ENCODE measurements at places on chromosomes 12 and 14.

GRCh38 chr14:74859757-74860552 lies 16.0 kb downstream of the PROX2 start:
- no peak for DNase-seq

GRCh38 chr14:103385929-103386712 lies 906 bp downstream of the MARK3 start:
- DNase-seq, result peak; percentile 46

DNA sequence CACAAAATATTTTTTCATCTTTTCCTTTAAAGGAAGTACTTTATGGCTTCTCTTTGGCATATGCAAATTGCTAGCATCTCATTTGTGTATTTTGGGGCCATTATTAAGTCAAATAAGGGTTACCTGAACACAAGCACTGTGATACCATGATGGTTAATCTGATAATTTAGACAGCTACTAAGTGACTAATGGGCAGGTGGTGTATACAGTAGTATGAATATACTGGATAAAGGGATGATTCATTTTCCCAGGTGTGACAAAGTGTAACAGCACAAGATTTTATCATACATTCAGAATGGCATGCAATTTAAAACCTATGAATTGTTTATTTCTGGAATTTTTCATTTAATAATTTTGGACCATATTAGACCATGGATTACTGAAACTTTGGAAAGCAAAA lies 27.2 kb upstream of the ANO4 start:
- peak; percentile 22 for DNase-seq

DNA sequence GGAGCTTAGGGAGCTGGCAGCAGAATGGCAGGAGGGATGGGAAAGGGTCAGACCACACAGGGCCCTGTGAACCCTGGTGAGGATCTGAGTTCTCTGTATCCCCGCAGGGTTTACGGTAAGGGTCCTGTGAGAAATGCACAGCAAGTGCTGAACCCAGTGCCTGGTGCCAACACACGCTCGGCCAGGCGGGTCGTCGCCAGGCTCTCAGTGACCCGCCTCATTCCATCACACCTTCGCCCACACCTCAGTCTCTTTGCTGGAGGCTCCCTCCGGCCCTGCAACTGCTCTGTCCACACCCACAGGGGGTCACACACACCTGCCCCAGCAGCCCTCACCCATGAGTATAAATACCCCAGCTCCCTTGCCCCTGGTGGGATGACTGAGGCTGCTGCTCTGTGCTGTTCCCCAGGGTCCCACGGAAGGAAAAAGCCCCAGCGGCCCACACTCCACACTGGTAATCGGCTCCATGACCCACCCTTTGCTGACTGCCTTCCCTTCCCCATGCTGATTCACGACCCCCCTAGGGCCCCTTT lies 23.1 kb downstream of the CAMKK2 start:
- no peak for DNase-seq

GRCh38 chr12:106246891-106247673 lies 738 bp downstream of the CKAP4 start:
- DNase-seq, result peak; percentile 80

DNA sequence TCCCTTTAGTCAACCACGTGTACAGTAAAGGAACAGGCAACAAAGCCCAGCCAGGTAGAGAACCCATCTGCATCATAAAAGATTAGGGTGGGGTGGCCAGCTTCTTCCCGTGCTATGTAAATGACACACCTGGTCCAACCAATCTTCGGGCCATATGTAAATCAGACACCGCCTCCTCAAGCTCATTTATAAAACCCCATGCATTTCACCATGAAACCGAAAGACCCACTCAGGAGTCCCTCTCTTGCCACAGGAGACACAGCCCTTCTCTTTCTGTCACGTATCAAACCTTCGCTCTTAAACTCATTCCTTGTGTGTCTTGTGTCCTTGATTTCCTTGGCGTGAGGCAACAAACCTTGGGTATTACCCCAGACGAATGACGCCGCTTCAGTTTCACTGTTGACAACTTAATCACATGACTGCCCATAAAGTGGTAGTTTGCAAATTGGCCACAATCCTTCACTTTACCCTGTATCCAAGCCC lies 59.8 kb upstream of the TBPL2 start:
- peak; percentile 72 for DNase-seq

GRCh38 chr12:92365333-92365732 lies 219.7 kb upstream of the BTG1 start:
- no peak for DNase-seq

DNA sequence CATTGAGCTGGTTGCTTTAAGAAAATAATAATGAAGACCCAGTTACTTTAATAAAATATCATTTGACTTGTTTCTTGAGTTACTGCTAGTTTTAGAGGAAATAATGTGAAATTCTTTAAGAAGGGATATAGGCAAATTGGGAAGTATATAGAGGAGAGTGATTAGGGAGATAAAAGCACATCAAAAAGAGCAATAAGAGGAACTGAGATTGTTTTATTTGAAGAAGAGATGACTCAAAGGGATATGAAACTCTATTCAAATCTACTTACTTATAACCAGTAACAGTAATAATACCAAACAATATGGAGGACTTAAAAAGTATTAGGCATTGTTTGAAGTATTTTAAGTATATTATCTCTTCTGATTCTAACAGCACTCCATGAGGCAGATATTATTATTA lies 37.1 kb downstream of the LRRK2 start:
- DNase-seq, result no peak

GRCh38 chr12:80798281-80798680 lies 81.6 kb downstream of the MYF5 start:
- DNase-seq, result peak; percentile 15
